ELF-1 (cell line): ENCODE measurements at places on chromosomes 7 and 10.
A peak's percentile ranks its signal among the peaks of the same experiment; 100 is the strongest.

DNA sequence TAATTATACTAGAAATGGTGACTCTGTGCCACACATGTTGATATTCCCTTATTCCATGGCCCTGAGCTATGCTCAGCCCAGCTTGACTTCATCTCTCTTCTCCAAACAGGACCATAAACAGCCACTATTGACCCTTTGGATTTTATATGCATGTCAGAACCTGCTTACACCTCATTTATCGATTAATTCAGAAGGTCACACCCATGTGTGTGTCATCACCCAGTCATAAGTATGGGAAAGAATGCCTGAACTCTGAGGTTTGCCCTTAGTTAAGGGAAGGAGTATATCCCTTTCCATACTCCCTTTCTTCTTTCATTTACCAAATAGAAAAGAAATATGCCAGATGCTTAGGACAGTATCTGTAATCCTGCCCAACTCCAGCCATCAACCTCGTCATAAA is 602.3 kb downstream of the SORCS3 start:
- no peak for DNase-seq

GRCh38 chr10:124289851-124290795 is 128.6 kb downstream of the OAT start:
- DNase-seq, result peak; percentile 17

GRCh38 chr7:155484483-155485399 is 26.8 kb downstream of the EN2 start:
- DNase-seq, result no peak

GRCh38 chr7:31082017-31082416 is 29.9 kb downstream of the ADCYAP1R1 start:
- no peak for DNase-seq

- DNase-seq, result no peak
Observed at GRCh38 chr7:69414555-69414954, 183.7 kb upstream of the AUTS2 start.
